ENCODE measurements at places on chromosomes 3 and 15.

DNA sequence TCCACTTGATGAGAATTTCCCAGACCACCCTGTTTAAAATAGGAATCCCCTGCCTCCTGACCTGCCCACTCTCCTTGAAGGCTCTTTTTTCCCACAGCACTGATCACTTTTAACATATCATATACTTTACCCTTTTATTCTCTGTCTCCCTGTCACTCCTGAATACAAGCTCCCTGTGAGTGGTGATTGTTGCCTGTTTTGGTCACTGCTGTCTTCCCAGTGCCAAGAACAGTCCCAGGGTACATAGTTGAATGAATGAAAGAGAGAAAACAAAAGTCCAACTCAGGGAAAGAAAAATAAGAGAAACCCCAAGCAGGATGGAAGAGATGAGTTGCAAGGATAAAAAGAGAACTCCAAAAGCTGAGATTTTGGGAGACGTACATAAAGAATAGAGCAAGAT lies 500.3 kb upstream of the LMCD1 start:
- no peak for DNase-seq

GRCh38 chr3:53597136-53597915 lies 102.9 kb downstream of the CACNA1D start:
- no peak for DNase-seq

GRCh38 chr15:78906316-78906620 lies 33.6 kb downstream of the MORF4L1 start:
- DNase-seq, result no peak

DNA sequence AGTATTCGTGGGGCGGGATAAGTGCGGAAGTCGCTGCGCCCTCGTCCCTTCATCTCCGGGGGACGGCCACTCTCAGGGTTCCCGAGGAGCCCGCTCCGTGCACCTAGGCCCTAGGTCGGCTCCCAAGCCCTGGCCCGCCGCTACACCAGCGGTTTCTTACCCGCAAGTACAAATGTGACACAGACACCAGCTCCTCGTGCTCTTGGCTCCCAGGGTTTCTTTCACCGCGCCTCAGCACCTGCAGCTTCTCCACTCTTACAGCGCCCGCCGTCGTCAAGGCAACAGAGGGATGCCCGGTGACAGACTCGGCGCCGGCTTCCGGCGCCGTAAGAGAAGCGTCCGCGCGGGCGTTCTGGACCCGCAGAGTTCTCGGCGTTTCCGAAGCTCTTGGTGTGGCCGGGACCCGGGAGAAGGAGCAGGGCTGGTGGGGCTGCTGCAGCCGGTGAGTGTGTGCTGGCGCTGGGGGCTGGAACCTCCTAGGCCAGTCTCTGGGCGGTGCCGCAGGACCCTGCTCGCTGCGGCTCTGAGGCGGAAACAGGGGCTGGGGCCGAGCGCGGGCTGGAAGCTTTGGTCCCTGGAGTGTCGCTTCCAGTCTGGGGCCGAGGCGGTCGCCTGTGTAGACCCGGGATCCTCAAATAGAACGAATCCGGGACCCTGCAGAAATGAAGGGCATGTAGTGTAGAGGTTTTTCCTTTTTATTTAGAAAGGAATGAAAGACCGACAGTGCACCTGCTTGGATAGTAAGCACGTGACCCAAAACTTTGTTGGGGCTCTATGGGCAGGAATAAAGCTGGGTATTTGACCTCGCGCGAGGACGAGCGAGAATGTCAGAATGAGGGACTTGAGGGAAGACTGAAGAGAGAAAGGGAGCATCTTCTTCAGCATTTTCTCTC lies 155.4 kb upstream of the GOLGA6L4 start:
- peak; percentile 49 for DNase-seq

DNA sequence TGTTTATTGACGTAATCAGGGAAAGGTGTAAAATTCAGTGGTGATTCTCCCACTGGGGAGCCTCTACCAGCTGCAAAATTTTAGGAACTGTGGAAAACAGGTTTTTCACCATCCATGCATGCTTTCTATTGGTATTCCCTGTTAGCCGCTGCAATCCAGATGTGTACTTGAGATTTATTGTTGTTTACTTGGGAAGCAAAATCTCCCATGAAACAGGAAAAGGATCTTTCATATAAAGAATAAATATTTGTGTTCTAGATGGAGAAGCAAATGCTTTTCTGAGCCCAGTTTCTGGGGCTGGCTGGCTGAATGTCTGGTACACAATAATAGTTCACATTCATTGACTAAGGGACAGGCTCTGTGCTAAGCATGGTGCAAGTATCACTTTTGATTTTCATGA lies 144.6 kb upstream of the RASGRP1 start:
- no peak for DNase-seq

DNA sequence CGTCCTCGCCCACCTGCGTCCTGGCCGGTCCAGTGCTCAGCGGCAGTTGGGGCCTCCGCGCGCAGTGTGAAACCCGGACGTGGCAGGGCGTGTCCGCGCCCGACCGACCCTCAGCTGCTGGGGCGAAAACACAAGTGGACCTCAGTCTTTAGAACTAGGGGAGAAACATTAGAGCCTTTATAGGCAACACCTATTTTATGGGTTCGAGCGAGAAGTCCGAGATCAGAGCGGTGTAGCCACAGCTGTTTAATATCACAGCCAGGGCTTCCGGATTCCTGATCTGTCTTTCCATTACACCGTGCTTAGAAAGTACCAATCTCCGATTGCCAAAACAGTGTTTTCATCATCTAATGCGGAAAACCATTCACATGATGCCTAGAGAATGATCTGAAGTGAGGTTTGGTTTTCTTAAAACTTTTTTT lies 506 bp downstream of the RAD51 start:
- DNase-seq, result no peak

DNA sequence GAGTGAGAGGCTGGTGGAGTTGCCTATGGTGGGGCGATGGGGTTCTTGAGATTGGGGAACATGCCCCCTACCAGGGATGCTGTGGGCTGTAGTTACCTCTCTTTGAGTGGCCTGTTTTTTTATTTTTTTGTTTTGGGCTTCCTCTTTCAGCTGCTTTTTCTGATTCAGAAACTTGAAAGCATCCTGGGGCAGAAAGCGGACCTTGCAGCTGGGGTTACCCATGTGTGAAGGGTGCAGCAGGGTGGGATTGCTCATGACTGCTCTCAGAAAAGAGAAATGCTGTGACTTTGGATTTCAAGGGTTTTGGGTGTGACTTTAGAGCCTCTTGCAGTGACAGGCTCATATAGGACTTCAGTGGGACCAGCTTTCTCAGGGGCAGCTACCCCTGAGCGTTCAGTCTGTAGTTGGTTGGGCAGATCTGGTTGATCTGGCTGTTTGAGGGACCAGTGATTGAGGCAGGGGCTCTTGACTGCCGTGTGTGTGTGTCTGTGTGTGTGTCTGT lies 1.8 kb downstream of the LIMD1 start:
- peak; percentile 48 for DNase-seq

DNA sequence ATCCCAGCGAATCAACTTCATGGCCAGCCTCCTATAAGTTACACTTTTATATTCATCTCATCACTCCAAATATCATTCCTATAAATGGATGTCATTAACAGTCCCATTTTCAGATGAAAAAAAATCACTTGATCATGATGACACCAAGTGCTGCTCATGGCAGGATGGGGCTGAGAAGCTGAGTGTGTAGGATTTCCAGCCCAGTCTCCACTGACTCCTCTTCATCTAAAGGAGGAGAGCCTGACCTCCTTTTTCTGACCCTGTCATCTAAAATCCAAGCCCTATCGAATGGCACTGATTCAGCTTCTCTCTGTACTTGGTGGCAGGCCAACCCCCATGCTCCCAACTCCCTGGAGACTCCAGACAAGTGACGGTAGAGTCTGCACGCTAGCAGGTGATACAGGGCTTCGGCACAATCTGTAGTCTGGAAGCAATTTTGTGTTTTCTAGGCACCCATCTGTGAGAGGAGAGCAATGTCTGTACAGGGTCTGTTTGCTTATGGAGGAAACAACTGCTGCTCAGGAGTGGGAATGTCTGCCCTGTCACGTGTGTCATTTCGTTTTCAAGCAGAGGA lies 103.2 kb downstream of the EPHB1 start:
- no peak for DNase-seq

GRCh38 chr3:147737376-147737775 lies 328.2 kb downstream of the ZIC1 start:
- DNase-seq, result no peak

- peak; percentile 77 for DNase-seq
Measured at GRCh38 chr15:67091071-67091979, 25.9 kb downstream of the SMAD3 start.

GRCh38 chr3:192577271-192577670 lies 150.1 kb downstream of the FGF12 start:
- DNase-seq, result no peak

GRCh38 chr3:116226266-116226665 lies 219.0 kb downstream of the LSAMP start:
- DNase-seq, result no peak

GRCh38 chr15:93045191-93045785 lies 43.7 kb downstream of the RGMA start:
- DNase-seq, result no peak

DNA sequence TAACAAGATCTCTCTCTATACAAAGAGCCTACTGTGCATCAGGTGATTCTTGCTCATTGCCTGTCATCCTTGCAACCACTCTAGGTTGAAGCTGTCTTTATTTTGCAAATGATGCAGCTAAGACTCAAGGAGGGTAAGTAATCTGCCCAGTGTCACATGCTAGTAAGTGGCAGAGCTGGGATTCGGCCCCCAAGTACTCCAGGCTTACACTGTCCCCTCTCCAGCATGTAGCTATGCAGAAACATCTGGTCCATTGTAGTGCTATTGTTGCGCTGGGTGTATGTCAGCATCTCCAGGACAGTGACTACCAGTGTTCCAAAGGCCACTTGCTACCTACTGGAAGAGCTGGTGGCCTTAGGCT lies 248.9 kb downstream of the SLCO3A1 start:
- DNase-seq, result no peak

GRCh38 chr3:174146008-174146407 lies 713.1 kb upstream of the NAALADL2 start:
- DNase-seq, result no peak

DNA sequence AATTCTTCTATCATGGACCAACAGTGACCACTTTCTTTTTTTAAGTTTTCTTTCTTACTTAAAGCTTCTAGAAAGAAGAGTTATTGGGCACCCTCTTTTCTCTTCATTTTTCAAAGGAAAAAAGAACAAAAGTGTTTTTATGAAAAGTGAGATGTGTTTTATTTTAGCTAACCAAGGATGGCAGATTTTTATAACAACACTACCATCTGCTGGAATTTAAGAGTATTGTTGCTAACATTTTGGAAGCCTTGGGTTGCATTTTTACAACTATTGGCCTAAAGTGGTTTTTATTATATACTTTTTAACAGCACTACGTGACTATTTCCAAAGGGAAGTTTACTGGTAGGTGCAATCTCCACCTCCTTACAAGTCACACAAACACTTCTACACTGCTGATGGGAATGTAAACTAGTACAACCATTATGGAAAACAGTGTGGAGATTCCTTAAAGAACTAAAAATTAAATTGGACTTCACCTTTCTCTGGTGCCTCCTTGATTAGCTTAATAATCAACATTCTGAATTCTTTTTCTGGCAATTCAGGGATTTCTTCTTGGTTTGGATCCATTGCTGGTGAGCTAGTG lies 237.7 kb upstream of the AGTR1 start:
- DNase-seq, result no peak

- no peak for DNase-seq
Measured at GRCh38 chr3:104291437-104291851, 1075.3 kb upstream of the ALCAM start.

GRCh38 chr3:11197484-11197883 lies 43.2 kb downstream of the HRH1 start:
- DNase-seq, result no peak

DNA sequence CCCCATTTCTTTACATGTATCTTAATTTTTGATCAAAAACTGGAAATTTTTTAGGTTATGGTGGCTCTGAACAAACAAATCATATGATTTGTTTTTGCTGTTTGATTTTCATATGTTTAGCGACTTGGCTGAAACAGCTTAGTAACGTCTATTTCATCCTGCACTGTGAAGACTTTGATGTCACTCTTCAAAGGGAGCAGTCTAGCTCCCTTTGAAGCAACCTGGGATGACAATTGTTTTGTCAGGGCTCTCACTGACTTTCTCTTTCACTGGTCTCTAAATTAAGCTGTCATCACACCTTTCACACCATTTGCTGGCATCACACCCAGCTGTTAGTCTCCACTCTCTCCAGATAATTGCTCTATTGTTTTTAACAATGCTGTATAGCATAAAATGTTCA lies 896.9 kb downstream of the IGSF11 start:
- no peak for DNase-seq

DNA sequence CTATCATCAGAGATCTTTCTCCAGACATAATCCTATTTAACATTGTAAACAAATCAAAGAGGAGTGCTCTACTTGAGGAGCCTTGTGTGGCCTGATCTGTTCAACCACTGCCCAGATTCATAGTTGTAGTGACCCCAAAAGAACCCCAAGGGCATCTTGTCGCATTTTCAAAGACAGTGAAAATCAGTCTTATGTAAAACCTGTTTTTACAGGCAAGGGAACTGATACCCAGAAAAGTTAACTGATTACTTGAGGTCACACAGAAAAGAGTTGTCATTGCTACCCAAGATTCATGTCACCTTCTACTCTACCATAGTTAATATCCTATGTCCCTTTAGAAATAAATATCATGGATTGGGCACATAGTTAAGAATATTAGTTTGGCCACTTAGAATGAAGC lies 40.5 kb upstream of the ARPP21 start:
- DNase-seq, result no peak

All from femur (tissue), 1 donor.